ENCODE measurements at places on chromosomes 5 and 9.

- DNase-seq: no peak
These were observed 2.2 kb downstream of the ABLIM3 start for GRCh38 chr5:149143470-149143869.

DNA sequence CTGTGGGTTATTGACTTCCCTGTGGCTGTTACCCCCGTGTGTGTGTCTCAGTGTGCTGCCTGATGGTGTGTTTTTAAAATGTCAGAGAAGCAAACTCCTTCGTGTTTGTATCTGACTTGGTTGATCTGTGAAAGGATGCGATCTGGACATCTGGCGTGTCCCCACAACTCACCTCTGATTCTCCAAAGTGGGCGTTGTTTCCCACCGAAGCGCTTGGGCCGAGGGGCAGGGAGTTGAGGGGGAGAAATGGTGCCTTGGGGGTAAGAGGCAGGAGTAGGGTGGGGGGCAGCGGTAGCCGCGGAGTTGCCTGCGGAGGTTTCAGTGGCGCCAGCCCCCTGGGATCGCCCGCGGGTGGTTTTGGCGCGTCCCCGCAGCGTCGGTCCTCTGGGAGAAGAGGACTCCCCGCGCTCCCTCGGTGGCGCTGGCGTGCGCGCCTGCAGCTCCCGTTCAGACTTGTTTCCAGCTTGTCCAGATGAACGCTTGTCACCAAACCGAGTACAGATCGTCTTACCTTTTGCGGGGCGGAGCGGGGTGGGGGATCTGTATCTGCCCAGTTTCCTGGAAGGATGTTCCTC lies 1.1 kb downstream of the MAST4 start:
- no peak for DNase-seq

- no peak for DNase-seq
These were observed 133.1 kb downstream of the GABBR2 start for GRCh38 chr9:98575379-98576346.

- DNase-seq: no peak
These were observed 51.0 kb upstream of the LIFR start for GRCh38 chr5:38607396-38607795.

GRCh38 chr5:58239045-58239444 lies 220.8 kb downstream of the PLK2 start:
- DNase-seq: no peak

DNA sequence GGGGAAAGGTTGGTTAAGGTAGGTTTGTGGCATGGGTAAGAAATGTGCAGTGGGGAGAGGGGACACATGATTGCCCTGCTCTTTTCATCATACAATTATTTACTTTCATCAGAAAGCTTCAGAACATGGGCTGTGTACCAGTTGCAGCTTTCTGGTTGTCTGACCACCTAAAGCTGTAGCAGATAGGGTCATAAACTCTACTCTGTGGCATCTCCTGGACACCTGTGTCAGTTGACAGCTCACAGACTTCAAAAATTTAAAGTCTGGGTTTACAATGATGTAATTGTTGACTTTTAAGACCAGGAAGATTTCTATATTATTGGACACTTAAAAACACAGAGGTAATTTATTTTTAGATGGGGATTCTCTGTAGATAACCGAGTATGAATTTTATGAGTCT lies 222.7 kb upstream of the PRR16 start:
- no peak for DNase-seq

DNA sequence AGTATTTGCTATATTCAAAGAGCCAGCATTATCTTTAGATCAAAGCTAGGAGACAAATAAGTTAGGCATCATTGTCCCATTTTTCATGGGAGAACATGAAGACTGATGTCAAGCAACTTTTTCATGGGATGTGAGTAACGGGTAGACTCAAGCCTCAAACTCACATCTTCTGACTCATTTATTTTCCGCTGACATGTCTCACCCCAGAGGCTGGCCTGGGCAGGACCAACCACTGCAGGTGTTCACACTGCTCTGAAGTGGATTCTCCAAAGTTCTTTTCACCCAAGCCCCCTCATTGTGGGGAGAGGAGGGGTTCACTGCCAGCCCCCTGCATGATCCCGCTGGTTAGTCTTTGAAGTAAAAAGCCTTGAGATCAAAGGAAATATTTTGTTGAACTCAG lies 34.9 kb upstream of the BASP1 start:
- no peak for DNase-seq

GRCh38 chr9:98271479-98271878 lies 16.0 kb upstream of the TBC1D2 start:
- DNase-seq: no peak

GRCh38 chr5:126464016-126464415 lies 40.8 kb downstream of the GRAMD2B start:
- no peak for DNase-seq

DNA sequence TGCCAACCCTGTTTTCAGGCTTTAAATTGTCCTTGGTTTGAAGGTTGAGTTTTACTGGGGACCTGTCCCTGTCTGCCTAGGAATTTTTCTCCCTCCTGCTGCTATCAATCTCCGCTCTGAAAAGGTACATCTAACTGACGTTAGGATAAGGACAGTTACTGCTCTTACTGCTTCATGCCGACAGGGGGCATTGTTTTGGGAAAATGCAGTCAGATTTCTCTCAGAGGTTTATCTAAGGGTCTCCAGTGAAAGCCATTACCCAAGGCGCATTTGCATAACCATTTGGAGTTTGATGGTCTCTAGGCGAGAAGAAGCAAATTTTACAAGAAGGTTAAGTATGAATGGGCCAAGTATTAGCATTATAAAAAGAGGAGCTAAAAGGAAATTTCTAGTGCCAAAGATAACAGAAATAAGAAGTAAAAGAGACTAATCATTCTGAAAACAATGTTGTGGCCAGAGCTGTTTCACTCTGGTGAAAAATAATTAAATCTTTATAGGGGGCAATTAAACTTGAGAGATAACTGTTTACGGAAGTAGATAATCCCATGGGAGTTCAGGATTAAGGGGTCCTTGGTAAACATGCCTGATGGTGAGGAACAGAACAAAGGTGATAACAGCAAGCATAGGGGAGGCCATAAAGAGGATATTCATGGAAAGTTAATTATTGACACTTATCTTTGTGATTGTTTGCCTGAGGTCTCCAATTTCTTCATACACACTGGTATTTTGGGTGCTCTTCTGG lies 605.0 kb downstream of the MTRR start:
- no peak for DNase-seq

DNA sequence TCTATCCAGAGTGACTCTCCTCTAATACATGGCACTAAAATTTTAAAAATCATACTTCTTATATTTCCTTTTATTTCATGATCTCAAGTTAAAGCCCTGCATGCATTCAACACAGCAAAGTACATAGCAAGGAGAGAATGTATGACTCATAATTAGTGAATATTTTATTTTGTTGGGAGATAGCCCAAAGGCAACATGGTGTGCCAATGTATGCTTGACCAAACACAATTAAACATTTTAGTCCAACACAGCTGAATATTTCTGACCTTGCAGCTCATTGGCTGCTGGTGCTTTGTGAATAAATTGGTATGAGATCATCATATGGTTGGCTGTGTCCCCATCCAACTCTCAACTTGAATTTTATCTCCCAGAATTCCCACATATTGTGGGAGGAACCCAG lies 103.5 kb downstream of the NPR3 start:
- DNase-seq: no peak

DNA sequence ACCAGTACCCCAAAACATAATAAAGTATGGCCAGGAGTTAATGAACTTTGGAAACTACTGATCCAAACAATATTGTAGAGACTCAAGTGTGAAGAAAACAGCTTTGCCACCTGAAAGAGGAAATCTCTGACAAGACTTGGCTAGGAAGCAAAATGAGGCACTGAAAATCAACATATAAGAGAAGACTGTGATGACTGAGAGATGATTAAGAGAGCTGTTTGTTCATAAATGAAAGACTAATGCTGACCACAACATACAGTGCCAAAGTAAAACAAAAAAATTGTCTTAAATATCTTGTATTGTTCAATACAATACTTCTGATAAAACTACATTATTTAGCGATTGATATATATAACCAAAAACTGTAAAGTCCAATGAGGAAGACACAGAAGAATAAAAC lies 7.2 kb downstream of the RC3H2 start:
- DNase-seq: no peak

GRCh38 chr9:78805771-78806170 lies 508.8 kb downstream of the PSAT1 start:
- DNase-seq: no peak

DNA sequence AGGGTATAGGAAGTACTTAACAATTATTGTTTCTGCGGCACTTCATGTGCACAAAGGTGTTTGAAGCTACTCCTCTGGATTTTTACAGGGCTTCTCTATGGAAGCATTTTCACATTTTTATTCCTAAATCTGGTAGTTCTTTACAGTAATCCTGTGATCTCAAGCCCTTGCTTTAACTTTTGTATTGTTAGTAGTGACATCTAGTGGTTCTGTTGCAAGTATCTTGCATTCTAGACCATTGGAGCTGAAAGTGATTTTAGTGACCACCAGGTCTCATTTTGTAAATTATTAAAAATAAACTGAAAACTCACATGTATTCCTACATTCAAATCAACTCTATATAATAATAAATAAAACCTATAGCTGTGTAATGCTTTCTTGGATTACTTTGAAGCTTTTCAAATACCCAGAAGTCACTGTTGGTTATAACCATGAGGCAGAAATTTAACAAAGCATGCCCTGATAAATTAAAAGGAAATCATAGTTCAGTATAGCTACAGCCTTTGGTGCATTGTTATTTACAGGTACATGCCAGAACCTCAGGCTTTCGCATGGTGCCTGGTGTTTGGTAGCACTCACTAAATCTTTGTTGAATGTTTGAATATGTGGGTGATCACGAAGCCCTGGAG lies 18.9 kb downstream of the RPS23 start:
- no peak for DNase-seq

DNA sequence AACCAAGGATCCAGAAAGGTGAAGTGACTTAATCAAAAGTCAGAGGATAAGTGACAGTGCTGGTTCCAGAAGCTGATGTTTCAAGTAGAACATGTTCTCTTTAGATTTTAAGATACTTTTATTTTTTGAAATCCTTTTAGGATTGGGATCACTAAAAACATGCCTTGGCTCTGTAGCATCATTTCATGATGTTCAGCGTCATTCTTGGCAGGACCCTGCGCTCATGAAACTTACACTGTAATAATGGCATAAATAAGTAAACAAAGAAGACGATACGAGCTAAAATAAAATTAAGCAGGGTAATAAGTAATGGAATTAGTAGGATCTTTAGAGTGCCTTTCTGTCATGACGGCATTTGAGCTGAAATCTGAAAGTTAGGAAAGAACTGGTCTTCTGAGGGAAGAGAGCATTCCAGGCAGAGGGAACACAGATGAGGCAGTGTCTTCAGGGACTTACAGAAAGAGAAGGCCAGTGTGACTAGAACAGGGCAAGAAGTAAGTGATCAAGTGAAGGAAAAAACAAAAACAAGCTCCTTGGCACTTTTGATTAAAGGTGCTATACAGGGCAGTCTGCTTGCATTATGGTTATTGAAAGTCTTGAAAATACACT lies 19.9 kb downstream of the CTNNA1 start:
- no peak for DNase-seq

- no peak for DNase-seq
These were observed 147.0 kb upstream of the RASA1 start for GRCh38 chr5:87120518-87121303.

DNA sequence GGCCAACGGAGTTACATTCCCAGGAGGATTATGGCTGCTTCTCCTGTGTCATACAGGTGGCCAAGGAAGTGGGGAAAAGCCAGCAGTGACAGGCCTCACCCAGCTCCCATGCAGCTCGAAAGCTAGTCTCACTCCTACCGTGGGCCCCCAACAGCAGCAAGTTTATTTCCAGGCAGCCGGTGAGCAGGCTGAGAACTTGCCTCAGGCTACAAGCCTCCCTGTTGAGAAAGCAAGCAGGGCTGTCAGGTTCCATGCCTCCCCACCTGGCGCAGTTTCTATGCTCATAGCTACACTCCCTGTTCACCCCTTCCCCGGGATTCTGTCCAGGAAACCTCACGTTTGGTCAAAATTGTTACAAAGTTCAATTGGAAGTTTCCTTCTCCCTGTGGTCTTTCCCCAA lies 27.5 kb upstream of the DNAH5 start:
- DNase-seq: no peak

- DNase-seq: no peak
These were observed 151.4 kb downstream of the LPAR1 start for GRCh38 chr9:110886832-110887231.

GRCh38 chr9:131046093-131046380 lies 37.1 kb downstream of the LAMC3 start:
- DNase-seq: no peak

GRCh38 chr5:6046296-6046967 lies 331.9 kb downstream of the MED10 start:
- DNase-seq: no peak

DNA sequence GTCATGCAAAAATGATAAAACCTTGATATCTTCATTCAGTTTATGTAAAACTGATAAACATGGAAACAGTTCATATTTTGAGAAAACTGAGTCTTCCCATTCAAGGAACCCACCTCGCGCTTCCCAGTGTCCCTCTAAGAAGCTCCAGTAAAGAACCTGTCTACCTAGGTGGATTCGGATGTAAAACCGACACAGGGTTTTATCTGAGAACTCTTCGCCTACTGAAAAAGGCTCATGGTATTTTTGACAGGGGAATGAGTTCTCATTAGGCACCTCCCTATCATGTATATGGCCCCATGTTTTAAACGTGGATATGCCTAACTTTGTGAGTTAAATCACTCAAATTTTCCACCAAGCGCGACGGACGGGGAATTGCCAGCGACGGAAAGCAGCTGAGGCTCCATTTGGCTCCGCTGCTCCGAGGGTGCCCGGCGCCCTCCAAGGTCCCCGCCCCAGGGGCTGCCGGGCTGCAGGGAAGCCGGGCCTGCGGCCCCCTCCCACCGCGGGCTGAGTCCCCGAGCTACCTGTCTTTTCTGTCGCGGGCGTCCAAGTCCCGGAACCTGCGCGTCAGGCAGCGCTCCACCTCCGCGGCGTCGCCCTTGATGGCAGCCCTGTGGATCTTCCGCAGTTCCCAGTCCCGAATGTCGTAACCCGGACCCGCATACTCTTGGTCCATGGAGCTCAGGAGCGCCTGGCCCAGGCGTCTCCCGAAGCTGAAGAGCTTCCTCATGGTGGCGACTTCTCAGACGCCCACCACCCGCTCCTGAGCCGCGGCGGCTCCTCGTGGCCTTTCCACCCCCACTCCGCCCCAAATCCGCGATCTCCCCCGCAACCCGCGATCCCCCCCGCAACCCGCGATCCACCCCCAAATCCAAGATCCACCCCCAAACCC lies 594 bp downstream of the ANKRD18A start:
- no peak for DNase-seq
